ENCODE measurements at places on chromosomes 7 and 10. TPM values are rescaled to one million over a fixed set of nuclear protein-coding genes. Genes with fewer than 3 reads are reported as not detected.

DNA sequence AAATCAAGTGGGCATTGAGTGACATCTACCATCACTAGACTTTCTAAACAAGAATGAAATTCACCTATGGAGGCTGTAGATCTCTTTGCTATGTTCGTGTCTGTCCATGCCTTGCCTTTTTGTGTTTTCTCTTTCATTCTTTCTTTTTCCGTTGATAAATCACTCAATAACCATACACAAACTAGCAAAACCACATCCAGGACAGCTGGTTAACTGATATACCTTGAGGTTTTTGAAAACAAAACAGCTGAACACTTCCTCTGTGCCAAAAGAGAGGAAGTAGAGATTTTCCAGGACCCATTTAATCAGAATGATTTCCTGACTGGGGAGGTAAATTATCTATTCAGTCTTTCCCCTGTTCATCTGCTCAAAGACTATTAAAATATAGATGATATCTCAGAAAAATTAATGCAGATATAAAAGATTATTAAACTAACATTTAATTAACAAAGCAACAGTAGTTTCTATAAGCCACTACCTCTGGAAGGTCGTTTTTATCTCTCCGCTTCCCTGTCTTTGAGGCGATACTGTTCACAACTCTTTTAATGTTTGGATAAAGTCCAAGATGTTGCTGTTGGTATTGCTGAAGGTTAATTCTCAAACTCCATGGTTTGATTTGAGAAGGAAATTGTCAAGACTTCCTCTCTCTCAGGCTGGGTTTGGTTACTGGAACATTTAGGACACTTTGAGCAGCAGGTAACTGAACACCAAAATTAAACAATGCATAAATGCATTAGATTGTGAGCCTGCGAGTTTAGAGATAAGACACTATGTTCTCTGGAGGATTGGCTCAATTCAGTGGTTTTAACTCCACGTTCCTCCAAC is 24.4 kb upstream of the C10orf67 start:
- H3K36me3 ChIP-seq = no peaks in the 10 kb centered on the region
- H3K27me3 ChIP-seq = no peaks in the 10 kb centered on the region
- no peak overlapping the region for H3K27ac ChIP-seq
- H3K4me3 ChIP-seq = no peak overlapping the region

Gene CYP3A7
- total RNA-seq = not detected

GRCh38 chr7:92282930-92283329 is 37.2 kb downstream of the ANKIB1 start:
- no peak overlapping the region for H3K4me3 ChIP-seq
- DNase-seq = no peak
- no peaks in the 10 kb centered on the region for H3K4me1 ChIP-seq
- no peak overlapping the region for H3K27ac ChIP-seq
- H3K36me3 ChIP-seq = peaks cover 11% of the 10 kb centered on the region
- H3K27me3 ChIP-seq = no peaks in the 10 kb centered on the region

DNA sequence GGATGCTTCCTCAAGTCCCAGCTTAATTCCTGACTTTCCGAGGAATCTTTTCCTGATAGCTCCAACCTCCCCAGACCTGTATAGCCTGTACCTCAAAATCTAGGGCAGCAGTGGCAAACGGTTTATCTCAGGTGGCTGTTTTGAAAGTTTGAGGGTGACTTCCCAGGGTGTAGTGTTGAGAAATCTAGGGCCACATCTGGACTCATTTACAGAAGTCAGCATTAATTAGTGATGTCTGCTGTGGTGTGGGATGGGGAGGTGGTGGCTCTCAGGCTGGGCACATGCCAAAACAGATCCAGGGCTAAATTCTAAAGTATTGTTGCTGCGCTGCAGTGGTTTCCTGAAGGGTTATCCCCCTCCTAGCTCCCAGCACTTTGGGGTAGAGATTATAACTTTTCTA is 38.0 kb downstream of the UNC5B start:
- H3K36me3 ChIP-seq = peaks cover 6% of the 10 kb centered on the region
- peaks cover 48% of the 10 kb centered on the region for H3K4me1 ChIP-seq
- no peak overlapping the region for H3K4me3 ChIP-seq
- no peak for DNase-seq
- H3K27me3 ChIP-seq = no peaks in the 10 kb centered on the region
- H3K27ac ChIP-seq = no peak overlapping the region

GRCh38 chr7:154259396-154259795 is 207.2 kb downstream of the DPP6 start:
- H3K36me3 ChIP-seq = no peaks in the 10 kb centered on the region
- DNase-seq = no peak
- H3K4me3 ChIP-seq = no peak overlapping the region
- no peaks in the 10 kb centered on the region for H3K27me3 ChIP-seq

Gene OPALIN
- not detected for total RNA-seq

DNA sequence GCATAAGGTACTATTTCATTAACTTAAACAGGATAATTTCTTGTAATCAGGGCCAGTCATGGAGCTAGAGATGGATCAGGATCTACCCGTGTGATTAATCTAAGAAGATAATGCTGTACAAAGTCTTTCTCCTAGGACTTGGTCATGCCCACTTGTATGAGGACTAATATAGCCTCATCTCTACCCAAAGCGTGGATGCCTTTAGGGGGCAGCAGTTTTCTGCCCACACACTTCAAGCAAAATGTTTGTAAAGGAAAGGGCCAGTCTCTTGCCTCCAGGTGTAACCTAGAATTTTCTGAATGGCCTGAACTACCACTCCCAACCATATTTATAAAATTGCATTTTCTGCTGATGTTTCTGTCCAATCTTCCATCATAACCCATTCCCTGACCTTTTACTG is 764.0 kb upstream of the IGFBP3 start:
- no peak overlapping the region for H3K27ac ChIP-seq
- no peak for DNase-seq
- H3K36me3 ChIP-seq = no peaks in the 10 kb centered on the region
- peaks cover 20% of the 10 kb centered on the region for H3K4me1 ChIP-seq

Gene PGAM2
- not detected for total RNA-seq

Gene CAPZA2
- total RNA-seq = 173 TPM

Gene IQCE
- total RNA-seq = 23.9 TPM

DNA sequence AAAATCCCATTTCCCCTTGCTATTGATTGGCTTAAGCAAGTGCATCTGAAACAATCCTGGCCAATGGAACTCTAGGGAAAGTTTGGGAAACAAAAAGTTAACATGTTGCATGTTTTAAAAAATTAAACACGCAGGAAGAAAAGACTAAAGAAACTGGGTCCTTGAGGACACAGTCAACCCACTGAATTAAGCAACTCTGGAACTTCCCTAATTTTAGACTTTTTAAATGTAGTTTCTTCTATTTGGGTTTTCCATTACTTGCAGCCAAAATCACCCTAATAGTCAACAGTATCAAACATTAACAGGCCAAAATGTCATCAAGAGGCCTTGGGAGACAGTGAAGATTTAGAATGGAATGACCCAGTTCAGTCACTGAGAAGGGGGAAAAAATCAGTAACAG is 40.6 kb downstream of the OSBPL3 start:
- no peaks in the 10 kb centered on the region for H3K27me3 ChIP-seq
- DNase-seq = no peak
- H3K4me1 ChIP-seq = peaks cover 26% of the 10 kb centered on the region
- no peak overlapping the region for H3K4me3 ChIP-seq
- H3K36me3 ChIP-seq = no peaks in the 10 kb centered on the region

GRCh38 chr7:87398446-87398845 is 53.0 kb downstream of the CROT start:
- H3K4me1 ChIP-seq = no peaks in the 10 kb centered on the region
- no peak overlapping the region for H3K4me3 ChIP-seq
- H3K27me3 ChIP-seq = no peaks in the 10 kb centered on the region
- H3K36me3 ChIP-seq = peaks cover 14% of the 10 kb centered on the region
- DNase-seq = peak; percentile 6
- no peak overlapping the region for H3K27ac ChIP-seq

DNA sequence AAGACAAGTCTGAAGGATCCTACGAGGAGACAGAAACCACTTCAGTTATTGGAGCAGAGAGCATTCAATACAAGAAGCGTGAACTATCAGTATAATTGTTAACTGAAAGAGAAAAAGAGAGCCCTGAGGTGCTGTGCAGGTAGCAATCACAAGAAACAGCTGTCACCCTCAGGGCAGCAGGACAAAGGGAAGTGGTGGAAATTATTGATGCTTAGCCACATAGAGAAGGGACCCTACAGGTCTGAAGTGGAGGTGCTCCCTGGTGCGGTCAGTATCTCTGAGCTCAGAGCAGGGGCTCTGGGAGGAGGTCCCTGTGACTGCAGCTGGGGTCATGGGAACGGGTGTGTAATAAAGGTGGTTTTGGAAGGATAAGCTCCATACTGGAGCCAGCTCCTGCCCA is 97.8 kb upstream of the KLF6 start:
- no peaks in the 10 kb centered on the region for H3K27me3 ChIP-seq
- no peak overlapping the region for H3K4me3 ChIP-seq
- H3K4me1 ChIP-seq = peaks cover 10% of the 10 kb centered on the region

- H3K4me3 ChIP-seq = peak overlapping the region; percentile 93
- H3K27ac ChIP-seq = peak overlapping the region; percentile 95
- H3K4me1 ChIP-seq = peaks cover 23% of the 10 kb centered on the region
- peaks cover 15% of the 10 kb centered on the region for H3K36me3 ChIP-seq
These were observed 1.3 kb downstream of the STK17A start for GRCh38 chr7:43584195-43584586.

Gene PPP1R17
- total RNA-seq = not detected

GRCh38 chr10:72087392-72087968 is 871 bp downstream of the SPOCK2 start:
- H3K27me3 ChIP-seq = no peaks in the 10 kb centered on the region
- no peak overlapping the region for H3K27ac ChIP-seq
- no peaks in the 10 kb centered on the region for H3K4me1 ChIP-seq
- DNase-seq = no peak
- no peaks in the 10 kb centered on the region for H3K36me3 ChIP-seq
- H3K4me3 ChIP-seq = no peak overlapping the region

DNA sequence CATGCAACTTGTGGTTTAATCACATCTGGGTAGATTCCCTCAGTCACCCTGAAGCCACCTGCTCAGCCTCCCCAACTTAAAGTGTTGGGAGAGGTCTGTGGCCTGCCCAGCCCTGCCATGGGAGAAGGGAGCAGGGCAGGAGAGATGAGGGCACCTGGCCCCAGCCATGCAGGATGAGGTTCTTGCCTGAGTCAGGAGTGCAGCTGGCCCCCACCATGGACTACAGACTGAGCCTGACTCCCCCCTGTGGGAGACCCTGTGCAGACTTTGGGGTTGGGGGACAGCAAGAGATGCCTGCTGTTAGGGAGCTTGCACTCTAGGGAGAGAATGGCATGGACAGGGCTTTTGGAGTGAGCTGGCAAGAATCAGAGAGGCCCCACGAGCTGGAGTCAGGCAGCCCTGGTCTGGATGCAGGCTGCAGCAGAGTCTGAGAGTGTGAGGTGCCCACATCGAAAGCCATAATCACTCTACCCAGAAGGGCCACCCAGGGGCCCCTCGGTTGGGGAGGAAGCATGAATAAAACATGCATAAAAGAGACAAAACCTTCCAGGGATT is 34.7 kb upstream of the DPYSL4 start:
- no peaks in the 10 kb centered on the region for H3K36me3 ChIP-seq
- H3K27me3 ChIP-seq = no peaks in the 10 kb centered on the region
- no peak overlapping the region for H3K4me3 ChIP-seq

Gene NKX1-2
- 0.35 TPM for total RNA-seq

GRCh38 chr7:90804370-90804769 is 208.2 kb downstream of the CDK14 start:
- peaks cover 6% of the 10 kb centered on the region for H3K36me3 ChIP-seq
- DNase-seq = no peak
- no peaks in the 10 kb centered on the region for H3K27me3 ChIP-seq
- no peak overlapping the region for H3K4me3 ChIP-seq
- H3K4me1 ChIP-seq = no peaks in the 10 kb centered on the region

GRCh38 chr10:44978570-44979280 is at the start of gene DEPP1:
DEPP1 (minus strand) TSS chr10:44978809; CDS start chr10:44978030, 779 bp downstream.
- DNase-seq = peak; percentile 97
- H3K27ac ChIP-seq = peak within 1 kb of the TSS; percentile 86
- no peaks in the 10 kb centered on the region for H3K27me3 ChIP-seq
- H3K36me3 ChIP-seq = peaks cover 12% of the 10 kb centered on the region
- peak within 1 kb of the TSS; percentile 67 for H3K4me3 ChIP-seq

GRCh38 chr7:126698446-126698845 is 554.3 kb downstream of the GRM8 start:
- no peak overlapping the region for H3K4me3 ChIP-seq
- peak; percentile 51 for DNase-seq
- H3K27me3 ChIP-seq = no peaks in the 10 kb centered on the region
- peaks cover 16% of the 10 kb centered on the region for H3K4me1 ChIP-seq
- no peaks in the 10 kb centered on the region for H3K36me3 ChIP-seq

GRCh38 chr7:155962191-155962967 is 150.1 kb upstream of the SHH start:
- peak overlapping the region; percentile 49 for H3K4me3 ChIP-seq
- H3K27ac ChIP-seq = no peak overlapping the region
- peaks cover 25% of the 10 kb centered on the region for H3K4me1 ChIP-seq
- no peaks in the 10 kb centered on the region for H3K27me3 ChIP-seq
- peak; percentile 79 for DNase-seq

DNA sequence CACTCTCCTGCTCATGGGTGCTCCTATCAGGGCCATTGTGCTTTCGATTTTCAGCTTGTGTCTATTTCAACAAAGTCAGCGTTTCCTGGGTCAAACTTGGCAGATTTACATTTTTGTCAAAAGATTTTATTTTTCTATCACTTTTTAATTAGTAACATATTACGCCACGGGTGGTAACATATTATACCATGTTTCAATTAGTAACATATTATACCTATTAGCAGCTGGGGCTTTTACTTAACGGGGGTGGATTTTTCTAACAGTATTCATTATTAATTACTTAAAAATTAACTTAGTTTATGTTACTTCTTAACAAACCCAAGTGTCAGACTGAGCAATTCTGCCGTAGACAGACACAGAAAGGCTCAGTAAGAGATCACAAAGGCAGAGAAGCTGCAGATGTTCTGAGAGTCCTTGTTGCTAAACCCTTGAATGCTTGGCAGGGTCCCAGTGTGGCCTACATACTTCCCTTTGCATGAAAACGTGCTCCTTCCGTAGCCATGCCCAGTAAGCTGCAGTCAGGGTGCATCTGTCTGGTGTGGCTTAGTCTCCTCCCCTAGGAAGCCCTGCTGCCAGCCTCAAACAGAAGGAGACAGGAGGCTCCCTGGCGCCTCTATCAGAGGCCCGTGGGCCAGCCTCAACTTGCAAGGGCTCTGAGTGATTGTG is 263.1 kb upstream of the CXCL12 start:
- DNase-seq = peak; percentile 7
- H3K27me3 ChIP-seq = no peaks in the 10 kb centered on the region
- H3K36me3 ChIP-seq = no peaks in the 10 kb centered on the region
- H3K4me3 ChIP-seq = no peak overlapping the region

- DNase-seq = no peak
- peaks cover 31% of the 10 kb centered on the region for H3K27me3 ChIP-seq
- H3K27ac ChIP-seq = no peak overlapping the region
These were observed 244.6 kb downstream of the AGMO start for GRCh38 chr7:15317215-15317614.

DNA sequence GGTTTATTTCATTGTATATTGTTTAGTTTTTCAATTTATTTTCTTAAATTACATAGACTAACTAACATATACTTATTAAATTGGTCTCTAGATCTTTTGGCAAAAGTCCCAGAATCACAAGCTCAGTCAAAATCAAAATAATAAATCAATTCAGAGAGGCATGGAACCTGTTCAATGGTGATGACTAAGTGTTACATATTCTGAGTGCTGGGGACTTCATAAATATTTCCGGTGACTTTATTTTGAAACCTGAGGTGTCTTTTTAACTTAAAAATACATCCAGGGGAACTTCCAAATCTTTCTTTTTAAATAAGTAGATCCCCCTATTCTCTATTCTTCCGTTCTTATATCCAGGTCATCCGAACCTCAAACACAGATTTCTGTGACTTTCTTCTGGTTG is 89.6 kb upstream of the ZNF804B start:
- H3K27ac ChIP-seq = no peak overlapping the region
- H3K36me3 ChIP-seq = no peaks in the 10 kb centered on the region
- H3K4me3 ChIP-seq = no peak overlapping the region

Data from MCF 10A (cell line).